ENCODE measurements at places on chromosomes 13 and 19. TPM values are rescaled to one million over a fixed set of nuclear protein-coding genes. Genes with fewer than 3 reads are reported as not detected.

SIGLEC5 gene
- total RNA-seq: not detected

FGF22 gene
- total RNA-seq: 0.72 TPM

SPINT2 gene
- 283 TPM for total RNA-seq

FFAR2 gene
- total RNA-seq: not detected

CGB2 gene
- total RNA-seq: 0.77 TPM

QPCTL gene
- total RNA-seq: 14.1 TPM

PRODH2 gene
- total RNA-seq: not detected

Measured in H9 (cell line).